Mesangial cell (primary cell): ENCODE measurements at places on chromosomes 4 and X. TPM values are rescaled to one million over a fixed set of nuclear protein-coding genes. Genes with fewer than 3 reads are reported as not detected.

The CLDN34 gene
- total RNA-seq: not detected in 2 replicates

The MTTP gene
- 0.13 TPM in 1 of 2 replicates, not detected in the other for total RNA-seq

The ARHGAP6 gene
- total RNA-seq: 0.65 and 7.5 TPM in 2 replicates

The PCDH18 gene
- total RNA-seq: 2.8 and 4.3 TPM in 2 replicates

The MAP3K15 gene
- 0.16 and 0.25 TPM in 2 replicates for total RNA-seq

The ARSD gene
- 19.4 and 42.7 TPM in 2 replicates for total RNA-seq

The IL9R gene
- not detected in 2 replicates for total RNA-seq

The SNCA gene
- total RNA-seq: 4.2 and 10.3 TPM in 2 replicates

The HSD17B13 gene
- not detected in 2 replicates for total RNA-seq

The LINC00632 gene
- total RNA-seq: 4.7 and 6.4 TPM in 2 replicates

The TXK gene
- total RNA-seq: 0.13 and 0.81 TPM in 2 replicates

The SHOX gene
- total RNA-seq: not detected in 2 replicates

The UNC5C gene
- total RNA-seq: 11.7 and 14.3 TPM in 2 replicates

The BMPR1B gene
- total RNA-seq: 2.3 and 8.1 TPM in 2 replicates

The IL13RA1 gene
- total RNA-seq: 18.7 and 43.9 TPM in 2 replicates

The CFP gene
- total RNA-seq: 0.13 and 0.16 TPM in 2 replicates

The NALF2 gene
- 0.16 TPM in 1 of 2 replicates, not detected in the other for total RNA-seq

The SETD7 gene
- total RNA-seq: 19.6 and 22.1 TPM in 2 replicates

The KLB gene
- under 0.01 TPM in 1 of 2 replicates, not detected in the other for total RNA-seq

The RTL5 gene
- total RNA-seq: 1.1 and 2.7 TPM in 2 replicates

The SERPINA7 gene
- not detected in 2 replicates for total RNA-seq

The CXorf51B gene
- total RNA-seq: not detected in 2 replicates

The HTT gene
- 40.2 and 45.5 TPM in 2 replicates for total RNA-seq

The TLR2 gene
- 7.8 and 9.3 TPM in 2 replicates for total RNA-seq

The TRIM61 gene
- 0.25 and 0.33 TPM in 2 replicates for total RNA-seq

The TECRL gene
- not detected in 2 replicates for total RNA-seq

The ACOX3 gene
- 20.9 and 29.0 TPM in 2 replicates for total RNA-seq

The MAGEA6 gene
- total RNA-seq: not detected in 2 replicates

The CENPE gene
- 0.63 and 11.2 TPM in 2 replicates for total RNA-seq

The HMGB2 gene
- 12.4 and 120 TPM in 2 replicates for total RNA-seq

The TKTL1 gene
- not detected in 2 replicates for total RNA-seq

The CC2D2A gene
- 9.0 and 23.5 TPM in 2 replicates for total RNA-seq

The ERAS gene
- total RNA-seq: not detected in 2 replicates

The ARMCX4 gene
- 2.0 and 2.7 TPM in 2 replicates for total RNA-seq

The WDR13 gene
- 99.2 and 124 TPM in 2 replicates for total RNA-seq

The TCEAL7 gene
- 11.8 and 12.7 TPM in 2 replicates for total RNA-seq

The GJB1 gene
- 0.25 TPM in 1 of 2 replicates, not detected in the other for total RNA-seq

The ASB9 gene
- 2.2 and 4.2 TPM in 2 replicates for total RNA-seq

The GIMD1 gene
- not detected in 2 replicates for total RNA-seq

The CENPVL1 gene
- not detected in 2 replicates for total RNA-seq

The GAR1 gene
- total RNA-seq: 6.5 and 9.6 TPM in 2 replicates

The DACH2 gene
- total RNA-seq: under 0.01 and 0.25 TPM in 2 replicates

The CRMP1 gene
- total RNA-seq: 1.1 and 6.6 TPM in 2 replicates

The GYG2 gene
- total RNA-seq: 2.0 and 4.9 TPM in 2 replicates

The MAGEA9B gene
- not detected in 2 replicates for total RNA-seq

The RBM47 gene
- total RNA-seq: 9.9 and 79.0 TPM in 2 replicates

The CXCL1 gene
- total RNA-seq: 30.3 and 35.5 TPM in 2 replicates

The FGF5 gene
- 3.5 and 4.7 TPM in 2 replicates for total RNA-seq

The MYL5 gene
- total RNA-seq: 5.1 and 8.5 TPM in 2 replicates
